ENCODE measurements at places on chromosomes 7 and 10. TPM values are rescaled to one million over a fixed set of nuclear protein-coding genes. Genes with fewer than 3 reads are reported as not detected.

GPR26 gene
- total RNA-seq, result not detected

- DNase-seq, result peak; percentile 77
Observed at GRCh38 chr7:130242198-130243014, 24.3 kb upstream of the CPA2 start.

- DNase-seq, result no peak
Observed at GRCh38 chr10:26781797-26782196, 79.0 kb downstream of the ABI1 start.

GRCh38 chr7:33727315-33727714 lies 178.0 kb upstream of the BMPER start:
- DNase-seq, result no peak

DNA sequence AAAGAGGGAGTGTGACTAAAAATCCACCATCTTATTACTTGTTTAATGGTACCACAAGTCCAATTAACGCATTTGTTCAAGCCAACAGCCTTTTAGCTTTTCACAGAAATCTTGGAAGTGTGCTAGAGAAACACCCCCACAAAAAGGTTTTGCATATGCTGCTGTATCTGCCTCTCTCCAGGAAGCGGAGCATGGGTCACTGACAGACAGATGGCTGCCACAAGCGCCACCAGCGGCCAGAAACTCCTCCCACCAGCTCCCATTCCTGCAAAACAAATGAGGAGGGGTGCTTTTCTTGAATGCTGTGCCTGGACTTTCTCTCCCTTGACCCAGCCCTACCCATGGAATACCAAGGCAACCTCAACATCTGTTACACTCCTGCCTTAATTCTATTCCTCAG lies 176.3 kb upstream of the LRGUK start:
- DNase-seq, result no peak

DNA sequence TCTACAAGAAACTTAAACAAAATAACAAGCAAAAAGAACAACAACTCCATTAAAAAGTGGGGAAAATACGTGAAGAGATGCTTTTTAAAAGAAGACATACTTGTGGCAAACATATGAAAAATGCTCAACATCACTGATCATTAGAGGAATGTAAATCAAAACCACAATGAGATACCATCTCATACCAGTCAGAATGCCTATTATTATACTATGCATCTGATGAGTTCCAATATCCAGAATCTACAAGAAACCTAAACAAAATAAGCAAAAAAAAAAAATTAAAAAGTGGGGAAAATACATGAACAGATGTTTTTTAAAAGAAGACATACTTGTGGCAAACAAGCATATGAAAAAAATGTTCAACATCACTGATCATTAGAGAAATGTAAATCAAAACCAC lies 29.6 kb upstream of the AKR1C3 start:
- DNase-seq, result no peak

DNA sequence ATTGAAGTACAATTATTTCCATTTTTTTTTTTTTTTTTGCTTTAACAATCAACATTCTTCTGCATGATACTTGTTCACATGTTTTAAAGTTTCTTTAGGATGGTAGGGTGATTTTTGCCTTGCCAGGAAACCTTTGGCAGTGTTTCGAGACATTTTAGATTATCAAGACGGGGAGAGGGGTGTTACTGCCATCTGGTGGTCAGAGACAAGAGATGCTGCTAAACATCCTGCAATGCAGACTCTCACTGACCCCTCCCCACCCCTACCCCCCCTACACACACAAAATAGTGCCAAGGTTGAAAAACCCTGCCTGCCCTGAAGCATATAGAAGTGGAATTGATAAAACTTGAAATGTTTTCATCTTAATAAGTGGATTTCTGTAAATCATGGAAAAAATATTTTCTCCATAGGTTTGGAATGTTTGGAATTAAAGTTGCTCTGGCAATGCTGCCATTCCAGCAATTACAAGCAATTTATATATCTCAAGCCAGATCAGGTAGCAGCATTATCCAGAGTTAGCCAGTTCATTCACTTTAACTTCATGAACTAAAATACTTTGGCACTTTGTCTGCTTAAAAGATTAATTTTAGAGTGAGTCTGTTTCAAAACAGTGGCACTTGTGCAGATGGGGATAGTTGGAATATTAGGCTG lies 62.1 kb downstream of the SDHAF3 start:
- DNase-seq, result peak; percentile 35

DNA sequence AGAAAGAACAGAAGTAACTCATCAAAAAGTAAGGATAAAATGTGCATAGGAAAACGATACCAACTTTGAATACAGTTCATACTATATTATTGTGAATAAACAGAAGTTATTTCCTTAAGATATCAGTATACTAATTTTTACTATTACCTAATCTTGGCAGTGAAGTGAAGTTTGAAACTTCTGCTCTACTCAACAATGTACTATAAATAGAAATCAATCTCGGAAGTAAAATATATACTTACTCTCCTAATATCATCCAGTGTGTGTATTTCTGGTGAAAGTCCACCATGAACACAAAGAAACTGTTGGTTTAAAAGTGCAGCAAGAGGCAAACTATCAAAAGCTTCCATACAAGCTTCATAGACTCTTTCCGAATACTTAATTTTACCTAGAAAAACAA lies 24.6 kb downstream of the PPP3CB start:
- no peak for DNase-seq

All from Calu3 (cell line).